Fibroblast of skin of left quadriceps (primary cell): ENCODE measurements at places on chromosomes 6 and 20.

GRCh38 chr6:143015300-143015706 lies 45.4 kb upstream of the AIG1 start:
- DNase-seq, result no peak

DNA sequence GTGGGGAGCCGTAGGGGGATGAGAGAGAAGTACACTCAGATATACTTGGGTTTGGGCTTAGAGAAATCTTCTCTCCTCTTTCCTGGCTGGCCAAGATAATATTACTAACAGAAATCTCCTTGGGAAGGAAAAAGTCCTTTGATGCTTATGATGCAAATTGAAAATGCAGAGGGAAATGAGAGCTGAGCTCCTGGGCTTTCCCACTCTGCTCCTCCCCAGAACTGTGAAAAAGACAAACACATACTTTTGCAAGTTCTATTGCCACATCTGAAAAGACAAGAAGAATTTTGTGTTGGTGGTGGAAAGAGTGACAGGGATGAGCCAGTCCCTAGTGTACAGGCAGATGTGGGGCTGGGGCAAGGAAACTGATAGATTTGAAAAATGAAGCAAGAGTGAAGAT lies 185.9 kb downstream of the ANKRD60 start:
- DNase-seq, result no peak

DNA sequence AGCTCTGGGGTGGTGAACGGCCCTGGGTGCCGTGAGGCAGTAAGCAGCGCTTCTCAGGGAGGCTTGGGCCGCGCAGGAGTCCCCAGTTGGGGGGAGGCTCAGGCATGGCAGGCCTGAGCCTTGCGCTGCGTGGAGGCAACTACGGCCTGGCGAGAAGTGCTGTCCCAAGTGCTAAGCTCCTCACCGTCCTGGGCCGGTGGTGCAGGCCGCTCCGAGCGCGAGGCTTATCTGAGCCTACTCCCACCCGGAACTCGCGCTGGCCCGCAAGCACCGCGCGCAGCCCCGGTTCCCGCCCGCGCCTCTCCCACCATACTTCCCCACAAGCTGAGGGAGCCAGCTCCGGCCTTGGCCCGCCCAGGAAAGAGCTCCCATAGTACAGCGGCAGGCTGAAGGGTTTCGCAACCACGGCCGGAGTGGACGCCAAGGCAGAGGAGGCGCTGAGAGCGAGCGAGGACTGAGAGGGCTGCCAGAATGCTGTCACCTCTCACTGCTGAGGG lies 1.8 kb upstream of the WRNIP1 start:
- no peak for DNase-seq

DNA sequence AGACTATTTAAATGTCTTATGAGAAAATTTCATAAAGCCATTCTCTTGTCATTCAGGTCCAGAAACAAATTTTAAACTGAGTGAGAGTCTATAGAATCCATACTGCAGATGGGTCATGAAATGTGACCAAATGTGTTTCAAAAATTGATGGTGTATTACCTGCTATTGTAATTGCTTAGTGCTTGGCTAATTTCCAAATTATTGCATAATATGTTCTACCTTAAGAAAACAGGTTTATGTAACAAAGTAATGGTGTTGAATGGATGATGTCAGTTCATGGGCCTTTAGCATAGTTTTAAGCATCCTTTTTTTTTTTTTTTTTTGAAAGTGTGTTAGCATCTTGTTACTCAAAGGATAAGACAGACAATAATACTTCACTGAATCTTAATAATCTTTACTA lies 5.0 kb downstream of the MARCKS start:
- DNase-seq, result no peak

GRCh38 chr6:111837641-111838500 lies 35.4 kb downstream of the FYN start:
- DNase-seq, result no peak

DNA sequence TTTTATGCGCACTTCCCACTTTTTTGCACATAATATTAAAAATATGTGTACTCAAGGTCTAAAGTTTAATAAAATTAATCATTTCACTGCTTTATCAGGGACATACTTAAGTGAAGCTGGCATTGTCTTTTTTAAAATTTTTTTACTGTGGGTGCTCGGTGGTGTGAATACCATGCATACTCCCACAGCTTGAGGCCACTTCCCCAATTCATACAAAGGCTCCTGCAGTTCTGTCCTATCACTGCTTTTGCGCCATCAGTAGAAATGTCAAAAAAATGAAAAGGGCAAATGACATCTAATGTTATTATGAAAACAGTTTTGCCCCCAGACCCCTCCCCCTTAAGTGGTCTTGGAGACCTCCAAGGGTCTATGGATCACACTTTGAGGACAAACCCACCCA lies 464.1 kb upstream of the ARID1B start:
- no peak for DNase-seq
